ENCODE measurements at places on chromosomes 1 and 21. TPM values are rescaled to one million over a fixed set of nuclear protein-coding genes. Genes with fewer than 3 reads are reported as not detected.

DNA sequence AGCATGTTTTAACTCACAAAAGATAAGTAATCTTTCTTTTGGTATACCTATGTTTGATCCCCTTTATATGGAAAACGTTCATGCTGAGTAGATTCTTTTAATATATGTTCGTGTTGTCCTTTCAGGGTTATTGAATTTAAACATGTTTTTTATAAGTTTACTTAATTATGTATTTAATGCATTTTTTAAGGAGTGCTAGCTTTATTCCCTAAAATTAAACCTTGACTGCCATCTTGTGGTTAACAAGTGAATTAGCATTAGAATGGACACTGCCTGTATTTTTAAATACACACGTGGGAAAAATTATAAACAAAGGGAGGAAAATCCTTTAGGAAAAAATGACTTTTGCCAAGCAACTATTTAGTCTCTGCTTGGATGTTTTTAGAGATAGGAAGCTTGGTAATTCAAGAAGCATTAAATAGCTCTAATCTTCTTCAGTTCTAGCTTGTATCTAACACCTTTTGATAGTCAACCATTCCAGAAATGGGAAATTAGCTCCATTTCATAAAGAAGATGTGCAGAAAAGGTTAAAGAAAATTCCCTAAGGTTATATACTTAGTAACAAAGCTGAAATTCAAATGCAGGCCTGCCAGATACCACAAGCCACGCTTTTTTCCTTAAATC lies 43.0 kb downstream of the UBE2U start:
- no peak overlapping the region for H3K4me3 ChIP-seq
- no peak overlapping the region for H3K27ac ChIP-seq
- no peaks in the 10 kb centered on the region for H3K36me3 ChIP-seq
- peaks cover 23% of the 10 kb centered on the region for H3K4me1 ChIP-seq

The LRRC53 gene
- not detected for total RNA-seq

DNA sequence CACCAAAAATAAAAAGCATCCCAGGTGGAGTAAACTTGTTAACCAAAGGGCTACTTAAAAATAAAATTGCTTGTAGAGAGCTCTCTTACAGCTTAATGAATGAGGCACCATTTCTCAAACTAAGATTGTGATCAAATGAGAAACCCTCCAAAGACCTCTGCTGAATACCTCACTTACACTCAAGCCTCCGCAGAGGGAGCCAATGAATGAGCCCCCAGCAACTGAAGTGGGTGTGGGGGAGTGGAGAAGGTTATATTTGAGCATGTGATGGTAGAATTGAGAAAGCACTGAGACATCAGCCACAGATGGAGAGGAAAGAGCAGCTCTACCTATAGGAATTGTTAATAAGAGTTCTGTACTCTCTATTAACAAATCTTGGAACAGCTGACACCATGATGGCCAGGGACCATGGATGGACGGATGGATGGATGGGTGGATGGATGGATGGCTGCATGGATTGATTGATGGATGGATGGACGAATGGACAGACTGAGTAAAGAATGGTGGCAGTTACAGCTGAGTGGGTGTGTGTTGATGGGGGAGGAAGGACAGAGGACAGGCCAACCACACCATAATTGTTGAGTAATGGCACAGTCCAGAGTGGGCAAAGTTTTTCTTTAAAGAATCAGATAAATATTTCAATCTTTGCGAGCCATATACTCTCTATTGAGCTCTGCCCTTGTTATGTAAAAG lies 20.3 kb upstream of the TIAM1 start:
- peaks cover 33% of the 10 kb centered on the region for H3K36me3 ChIP-seq
- DNase-seq = no peak
- H3K4me1 ChIP-seq = peaks cover 53% of the 10 kb centered on the region
- peak overlapping the region; percentile 63 for H3K4me3 ChIP-seq
- peak overlapping the region; percentile 81 for H3K27ac ChIP-seq
- peaks cover 2% of the 10 kb centered on the region for H3K27me3 ChIP-seq

DNA sequence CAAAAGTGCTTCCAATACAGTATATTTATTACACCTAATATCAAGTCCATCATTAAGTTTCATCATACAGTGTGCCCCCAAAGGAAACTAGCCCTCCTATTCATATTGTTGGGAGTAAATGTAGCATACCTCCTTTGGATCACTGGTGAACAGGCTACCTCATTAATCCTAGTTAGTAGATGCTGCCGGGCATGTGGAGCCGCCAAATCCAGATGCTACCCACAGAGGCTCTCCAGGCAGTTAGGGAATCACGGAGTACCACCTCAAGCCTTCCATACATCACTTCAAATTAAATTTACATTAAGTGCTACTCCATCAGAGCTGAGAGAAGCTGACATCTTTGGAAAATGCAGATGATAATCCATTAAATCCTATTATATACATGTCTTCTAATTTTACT lies 121.7 kb upstream of the FOXD3 start:
- no peaks in the 10 kb centered on the region for H3K4me1 ChIP-seq
- H3K27ac ChIP-seq = no peak overlapping the region
- no peak overlapping the region for H3K4me3 ChIP-seq
- peaks cover 13% of the 10 kb centered on the region for H3K27me3 ChIP-seq
- no peaks in the 10 kb centered on the region for H3K36me3 ChIP-seq

The TCP10L gene
- total RNA-seq = 0.72 TPM

The TEX38 gene
- not detected for total RNA-seq

DNA sequence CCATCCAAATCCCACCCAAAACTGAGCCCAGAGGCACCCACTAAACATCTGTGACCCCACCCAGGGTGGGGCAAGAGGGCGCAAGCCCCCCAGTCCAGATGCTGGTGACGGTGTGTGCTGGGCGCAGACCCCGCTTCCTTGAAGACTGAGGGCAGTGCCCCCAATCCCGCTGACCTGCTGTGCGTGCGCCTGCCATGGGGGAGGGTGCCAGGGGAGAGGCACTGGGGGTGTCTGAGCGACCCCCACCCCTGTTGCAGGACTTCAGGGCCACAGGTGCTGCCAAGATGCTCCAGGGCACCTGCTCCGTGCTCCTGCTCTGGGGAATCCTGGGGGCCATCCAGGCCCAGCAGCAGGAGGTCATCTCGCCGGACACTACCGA lies 13.3 kb downstream of the COL6A2 start:
- H3K27me3 ChIP-seq = peaks cover 4% of the 10 kb centered on the region
- no peak for DNase-seq
- H3K4me3 ChIP-seq = no peak overlapping the region
- peaks cover 4% of the 10 kb centered on the region for H3K36me3 ChIP-seq

The OR6N1 gene
- not detected for total RNA-seq

DNA sequence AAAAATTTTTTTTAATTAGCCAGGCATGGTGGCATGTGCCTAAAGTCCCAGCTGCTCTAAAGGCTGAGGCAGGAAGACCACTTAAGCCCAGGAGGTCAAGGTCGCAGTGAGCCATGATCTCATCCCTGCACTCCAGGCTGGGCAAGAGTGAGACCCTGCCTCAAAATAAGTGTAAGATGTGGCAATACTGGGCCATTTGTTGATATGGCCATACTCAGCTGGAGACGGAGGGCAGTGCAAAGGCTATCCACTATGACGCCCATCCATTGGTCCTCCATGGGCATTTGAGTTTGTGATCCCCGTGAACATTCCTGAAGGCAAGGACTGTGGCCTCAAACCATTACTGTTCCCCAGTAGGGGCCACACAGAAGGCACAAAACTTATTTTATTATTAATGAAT lies 1.5 kb downstream of the CASP9 start:
- no peak for DNase-seq
- H3K4me3 ChIP-seq = peak overlapping the region; percentile 36
- peaks cover 12% of the 10 kb centered on the region for H3K36me3 ChIP-seq
- no peak overlapping the region for H3K27ac ChIP-seq
- peaks cover 58% of the 10 kb centered on the region for H3K4me1 ChIP-seq

DNA sequence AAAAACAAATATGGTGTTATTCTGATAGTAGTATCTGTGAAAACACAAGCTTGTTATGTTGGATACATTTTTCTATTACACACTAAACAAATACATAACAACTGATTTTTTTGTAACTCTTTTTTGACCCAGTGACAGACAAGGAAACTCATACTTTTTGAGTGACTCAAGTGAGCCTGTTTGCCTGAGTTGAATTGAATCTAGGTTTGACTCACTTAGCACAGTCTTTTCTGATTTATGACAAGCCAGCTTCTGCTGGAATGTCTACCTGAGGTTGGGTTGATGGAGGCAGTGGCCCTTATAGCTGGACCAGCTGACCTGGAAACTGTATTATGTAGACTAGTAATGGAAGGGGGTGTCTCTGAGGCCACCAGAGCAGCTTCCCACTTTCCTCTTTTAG lies 4.2 kb upstream of the CLCA4 start:
- no peaks in the 10 kb centered on the region for H3K36me3 ChIP-seq
- H3K4me1 ChIP-seq = no peaks in the 10 kb centered on the region
- H3K27ac ChIP-seq = no peak overlapping the region
- no peak overlapping the region for H3K4me3 ChIP-seq
- no peak for DNase-seq

DNA sequence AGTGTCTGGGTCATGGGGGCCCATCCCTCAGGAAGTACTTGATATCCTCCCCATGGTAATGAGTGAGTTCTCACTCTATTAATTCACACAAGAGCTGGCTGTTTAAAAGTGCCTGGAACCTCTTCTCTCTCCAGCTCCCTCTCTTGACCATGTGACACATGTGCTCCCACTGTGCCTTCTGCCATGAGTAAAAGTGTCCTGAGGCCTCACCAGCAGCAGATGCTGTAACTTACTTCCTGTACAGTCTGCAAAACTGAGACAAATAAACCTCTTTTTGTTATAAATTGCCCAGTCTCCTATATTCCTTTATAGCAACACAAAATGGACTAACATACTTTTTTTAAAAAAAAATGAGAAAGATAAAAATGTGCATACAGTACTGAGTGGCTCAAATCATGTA lies 24.0 kb downstream of the PUM1 start:
- H3K4me1 ChIP-seq = peaks cover 33% of the 10 kb centered on the region
- no peak for DNase-seq
- no peak overlapping the region for H3K27ac ChIP-seq
- H3K27me3 ChIP-seq = no peaks in the 10 kb centered on the region

DNA sequence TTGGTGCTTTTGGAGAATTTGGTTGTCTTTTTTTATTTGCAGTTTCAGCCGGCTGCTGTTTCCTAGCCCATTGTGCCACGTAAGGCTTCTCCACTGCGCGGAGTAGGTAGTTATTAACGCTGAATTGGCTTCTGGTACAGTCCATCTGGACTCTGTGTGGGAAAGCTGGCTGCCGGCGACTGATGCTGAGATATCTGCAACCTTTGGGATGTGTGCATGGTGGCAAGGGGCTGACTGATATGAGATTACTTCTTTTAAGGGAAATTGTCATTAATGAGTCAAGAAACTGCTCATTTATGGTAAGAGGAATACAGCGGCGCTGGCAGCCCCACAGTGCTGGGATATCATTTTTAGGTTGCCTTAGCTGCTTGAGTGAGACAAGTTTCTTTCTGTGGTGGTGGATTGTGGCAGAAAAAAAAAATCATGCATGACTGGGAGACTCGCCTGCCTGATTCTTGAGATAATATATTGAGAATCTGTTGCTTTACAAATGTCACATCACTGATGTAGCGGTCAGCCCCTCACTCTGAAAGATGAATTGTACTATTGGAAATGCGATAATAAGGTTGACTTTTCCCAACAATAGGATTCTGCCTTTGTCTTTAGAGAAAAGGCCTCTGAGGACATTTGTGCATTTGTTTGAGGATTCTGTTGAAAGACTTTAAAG lies 2.5 kb upstream of the ELAVL4 start:
- peaks cover 18% of the 10 kb centered on the region for H3K4me1 ChIP-seq
- no peak for DNase-seq
- H3K27me3 ChIP-seq = peaks cover 36% of the 10 kb centered on the region
- H3K27ac ChIP-seq = no peak overlapping the region

GRCh38 chr1:13550663-13551062 lies 33.0 kb upstream of the PDPN start:
- no peak overlapping the region for H3K4me3 ChIP-seq
- H3K4me1 ChIP-seq = no peaks in the 10 kb centered on the region
- H3K27ac ChIP-seq = no peak overlapping the region
- DNase-seq = no peak
- H3K36me3 ChIP-seq = no peaks in the 10 kb centered on the region

DNA sequence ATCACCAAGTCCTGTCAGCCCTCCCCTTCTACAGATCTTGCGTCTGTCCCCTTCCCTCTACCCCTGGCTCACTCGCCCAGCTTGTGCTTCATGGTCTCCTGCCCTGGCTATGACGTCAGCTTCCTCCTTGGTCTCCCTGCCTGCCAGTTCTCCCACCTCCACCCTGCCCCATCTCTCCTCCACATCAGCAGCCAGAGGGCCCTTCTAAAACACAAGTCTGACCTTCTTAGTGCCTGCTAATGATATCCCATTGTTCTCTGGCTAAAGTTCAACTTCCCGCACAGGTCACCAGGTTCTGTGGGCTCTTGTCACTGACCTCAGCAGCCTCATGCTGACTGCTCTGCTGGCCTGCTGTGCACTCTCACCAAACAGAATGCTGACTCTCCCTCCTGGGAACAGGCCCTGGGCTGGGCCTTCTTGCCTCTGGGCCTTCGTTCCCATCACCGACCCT lies 24.7 kb upstream of the MYCL start:
- H3K36me3 ChIP-seq = no peaks in the 10 kb centered on the region
- no peak overlapping the region for H3K4me3 ChIP-seq
- no peak overlapping the region for H3K27ac ChIP-seq
- DNase-seq = no peak
- H3K4me1 ChIP-seq = peaks cover 2% of the 10 kb centered on the region

GRCh38 chr1:50658459-50659076 lies 235.3 kb upstream of the DMRTA2 start:
- no peak overlapping the region for H3K27ac ChIP-seq
- H3K36me3 ChIP-seq = peaks cover 4% of the 10 kb centered on the region
- H3K4me3 ChIP-seq = no peak overlapping the region

GRCh38 chr21:34800797-34801518 lies 132.2 kb downstream of the CLIC6 start:
- H3K4me1 ChIP-seq = peaks cover 24% of the 10 kb centered on the region
- H3K36me3 ChIP-seq = peaks cover 56% of the 10 kb centered on the region
- no peak overlapping the region for H3K27ac ChIP-seq
- no peak overlapping the region for H3K4me3 ChIP-seq
- DNase-seq = no peak
- H3K27me3 ChIP-seq = no peaks in the 10 kb centered on the region

DNA sequence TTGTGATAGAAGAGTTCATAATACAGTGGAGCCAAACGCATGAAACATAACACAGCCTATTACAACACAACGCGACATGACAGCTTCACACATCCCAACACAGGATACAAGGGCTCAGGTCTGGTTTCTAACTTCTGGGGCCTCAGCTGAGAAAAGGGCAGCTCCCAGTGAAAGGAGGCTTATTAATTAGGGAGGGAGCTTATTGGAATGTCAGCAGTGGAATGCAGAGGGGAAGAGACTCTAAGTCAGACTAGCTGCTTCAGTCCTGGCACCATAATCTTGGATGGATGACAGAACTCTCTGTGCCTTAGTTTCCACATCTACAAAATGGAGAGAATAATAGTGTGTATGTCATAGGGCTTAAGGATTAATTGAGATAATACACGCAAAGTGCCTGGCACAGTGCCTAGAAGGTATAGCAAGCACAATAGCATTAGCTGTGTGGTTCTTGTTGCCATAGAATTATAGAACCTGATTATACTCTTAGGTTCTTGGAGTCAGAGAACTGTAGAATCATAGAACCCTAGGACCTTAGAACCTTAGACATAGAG lies 22.7 kb upstream of the SLC2A1 start:
- H3K36me3 ChIP-seq = no peaks in the 10 kb centered on the region
- DNase-seq = no peak
- no peaks in the 10 kb centered on the region for H3K4me1 ChIP-seq
- no peak overlapping the region for H3K4me3 ChIP-seq
- H3K27me3 ChIP-seq = no peaks in the 10 kb centered on the region
- H3K27ac ChIP-seq = no peak overlapping the region

The ACOT11 gene
- total RNA-seq = 2.0 TPM

The BOLA1 gene
- 20.3 TPM for total RNA-seq

All from activated CD4-positive, alpha-beta T cell treated with anti-CD3 and anti-CD28 coated beads, Interleukin-2, amount 10 ng/mL, durations not matched to agents 7 days and 5 days (primary cell).